ENCODE measurements at places on chromosomes 1 and 21.

DNA sequence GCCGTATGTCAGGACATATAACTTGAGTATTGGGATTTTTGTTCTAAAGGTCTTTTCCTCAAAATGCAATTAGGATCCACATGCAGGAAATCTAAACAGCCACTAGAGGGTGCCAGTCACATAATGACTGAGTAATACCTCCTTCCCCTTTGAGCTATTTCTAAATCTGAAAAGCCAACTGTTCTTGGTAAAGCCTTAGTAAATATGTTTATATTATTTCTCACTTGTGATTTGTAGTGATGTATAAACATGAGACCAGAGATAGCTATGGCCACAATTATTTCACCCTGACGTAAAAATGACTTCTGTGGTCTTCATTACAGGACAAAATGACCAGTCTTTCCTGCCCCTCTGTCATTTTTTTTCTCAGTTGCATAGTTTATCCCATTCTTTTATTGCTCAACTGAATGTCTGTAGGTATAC, 41.0 kb upstream of the DR1 start:
- ATAC-seq: peak; percentile 82

GRCh38 chr1:70979881-70980280, 67.7 kb downstream of the PTGER3 start:
- ATAC-seq: no peak

- ATAC-seq: peak; percentile 90
These were observed 1655.4 kb downstream of the BRINP3 start for GRCh38 chr1:188822248-188822647.

GRCh38 chr1:27455139-27455811, 34.7 kb downstream of the WASF2 start:
- peak; percentile 78 for ATAC-seq

DNA sequence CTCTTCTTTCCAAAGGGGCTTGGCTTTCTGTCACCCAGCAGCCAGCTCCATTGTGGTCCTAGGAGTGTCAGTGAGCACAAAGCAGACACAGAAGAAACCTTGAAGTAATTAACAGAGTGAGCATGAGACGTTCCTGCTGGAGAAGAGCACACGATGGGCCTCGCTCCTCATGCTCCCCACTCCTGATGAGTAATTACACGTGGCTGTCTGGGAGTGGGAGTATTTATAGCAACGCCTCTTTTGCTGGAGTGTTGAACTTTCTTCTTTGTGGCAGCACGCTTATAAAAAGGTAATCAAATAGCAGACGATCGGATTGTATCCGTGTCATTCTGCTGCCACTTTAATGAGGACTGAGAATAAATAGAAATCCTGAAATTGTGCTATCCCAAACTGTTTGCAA, 185.8 kb downstream of the CAMTA1 start:
- ATAC-seq: no peak

GRCh38 chr1:118300808-118301207, 115.8 kb upstream of the SPAG17 start:
- no peak for ATAC-seq
